Glutamatergic neuron (in vitro differentiated cells): ENCODE measurements at places on chromosomes 1 and 21. TPM values are rescaled to one million over a fixed set of nuclear protein-coding genes. Genes with fewer than 3 reads are reported as not detected.

- H3K36me3 ChIP-seq, result no peaks in the 10 kb centered on the region
- DNase-seq, result no peak
- no peaks in the 10 kb centered on the region for H3K4me1 ChIP-seq
- H3K4me3 ChIP-seq, result no peak overlapping the region
These were observed 8.0 kb upstream of the RLF start for GRCh38 chr1:40153073-40153770.

DNA sequence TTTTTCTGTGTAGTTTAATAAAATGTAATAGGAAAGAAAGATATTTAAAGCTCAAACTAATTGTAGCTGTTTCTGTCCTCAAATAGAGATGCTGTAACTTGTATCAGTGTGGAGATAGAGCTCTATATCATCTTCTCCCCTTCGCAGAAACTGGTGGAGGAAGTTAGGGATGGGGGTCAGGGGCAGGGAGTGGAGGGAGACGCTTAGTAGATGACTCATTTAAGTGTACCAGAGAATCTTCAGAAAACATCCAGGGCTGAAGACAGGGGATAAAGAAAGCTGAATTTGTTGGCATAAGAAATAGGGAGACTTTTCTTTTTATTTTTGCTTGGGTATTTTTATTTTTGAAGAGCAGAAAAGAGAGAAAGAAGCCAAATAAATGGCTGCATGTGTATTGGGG, 282.6 kb upstream of the DPYD start:
- H3K27ac ChIP-seq, result no peak overlapping the region
- no peak overlapping the region for H3K4me3 ChIP-seq
- no peak for DNase-seq
- no peaks in the 10 kb centered on the region for H3K36me3 ChIP-seq
- peaks cover 2% of the 10 kb centered on the region for H3K27me3 ChIP-seq
- no peaks in the 10 kb centered on the region for H3K4me1 ChIP-seq

GRCh38 chr1:152461544-152461943, 47.5 kb upstream of the CRNN start:
- no peaks in the 10 kb centered on the region for H3K36me3 ChIP-seq
- no peaks in the 10 kb centered on the region for H3K27me3 ChIP-seq
- H3K27ac ChIP-seq, result no peak overlapping the region
- DNase-seq, result peak; percentile 65
- no peaks in the 10 kb centered on the region for H3K4me1 ChIP-seq
- no peak overlapping the region for H3K4me3 ChIP-seq

GRCh38 chr1:238690415-238690814, 696.0 kb upstream of the CHRM3 start:
- H3K27me3 ChIP-seq, result peaks cover 6% of the 10 kb centered on the region
- no peak overlapping the region for H3K4me3 ChIP-seq
- no peaks in the 10 kb centered on the region for H3K4me1 ChIP-seq
- no peak overlapping the region for H3K27ac ChIP-seq
- no peaks in the 10 kb centered on the region for H3K36me3 ChIP-seq
- DNase-seq, result no peak

- peaks cover 35% of the 10 kb centered on the region for H3K4me1 ChIP-seq
- peak overlapping the region; percentile 71 for H3K4me3 ChIP-seq
- peaks cover 14% of the 10 kb centered on the region for H3K27me3 ChIP-seq
These were observed 829 bp downstream of the PEA15 start for GRCh38 chr1:160206036-160206389.

GRCh38 chr1:185400052-185400451, 83.0 kb upstream of the IVNS1ABP start:
- H3K4me1 ChIP-seq, result no peaks in the 10 kb centered on the region
- H3K4me3 ChIP-seq, result no peak overlapping the region
- peaks cover 2% of the 10 kb centered on the region for H3K27me3 ChIP-seq
- no peak overlapping the region for H3K27ac ChIP-seq

GRCh38 chr1:201739492-201740085, 89.4 kb upstream of the IPO9 start:
- DNase-seq, result peak; percentile 74
- H3K27ac ChIP-seq, result no peak overlapping the region
- H3K36me3 ChIP-seq, result no peaks in the 10 kb centered on the region
- peaks cover 43% of the 10 kb centered on the region for H3K4me1 ChIP-seq
- H3K27me3 ChIP-seq, result peaks cover 23% of the 10 kb centered on the region

GRCh38 chr1:197868751-197869489, 33.5 kb upstream of the C1orf53 start:
- no peak overlapping the region for H3K4me3 ChIP-seq
- DNase-seq, result no peak
- no peaks in the 10 kb centered on the region for H3K27me3 ChIP-seq
- peaks cover 6% of the 10 kb centered on the region for H3K36me3 ChIP-seq
- no peak overlapping the region for H3K27ac ChIP-seq

- no peak for DNase-seq
- H3K36me3 ChIP-seq, result no peaks in the 10 kb centered on the region
- peaks cover 5% of the 10 kb centered on the region for H3K4me1 ChIP-seq
These were observed 42.2 kb downstream of the KCNK1 start for GRCh38 chr1:233656032-233656635.

DNA sequence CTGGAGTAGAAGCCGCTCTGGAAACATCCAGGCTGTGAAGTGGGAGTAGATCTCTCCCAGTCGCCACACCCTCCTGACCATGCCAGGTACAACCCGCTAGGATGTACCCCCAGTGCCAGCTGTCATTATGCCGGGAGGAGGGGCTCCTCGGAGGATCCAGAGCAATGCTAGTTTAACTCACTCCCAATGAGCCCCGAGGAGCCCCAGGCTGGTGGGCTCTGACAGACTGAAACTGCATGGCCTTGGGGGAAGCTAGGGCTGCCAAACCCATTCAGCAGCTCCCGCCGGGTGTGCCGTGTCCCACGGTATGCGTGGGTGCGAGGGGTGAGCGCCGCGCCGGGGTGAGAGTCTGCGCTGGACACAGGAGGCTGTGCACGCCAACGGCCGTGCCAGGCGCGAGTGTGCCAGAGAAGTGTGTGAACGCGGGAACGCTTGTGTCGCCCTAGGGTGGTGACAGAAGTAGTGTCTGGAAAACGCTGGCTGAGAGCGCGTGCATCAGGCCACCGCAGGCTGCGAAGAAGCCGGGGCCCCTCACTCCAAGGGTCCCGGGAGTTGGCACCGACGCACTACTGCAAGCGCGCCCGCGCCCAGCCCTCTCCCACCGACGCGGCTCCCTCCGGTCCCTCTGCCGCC, 177.1 kb upstream of the EDN2 start:
- peak; percentile 34 for DNase-seq
- no peaks in the 10 kb centered on the region for H3K36me3 ChIP-seq
- H3K4me3 ChIP-seq, result peak overlapping the region; percentile 89
- no peak overlapping the region for H3K27ac ChIP-seq
- H3K4me1 ChIP-seq, result peaks cover 56% of the 10 kb centered on the region

GRCh38 chr1:179925922-179926849, 28.4 kb upstream of the CEP350 start:
- H3K36me3 ChIP-seq, result no peaks in the 10 kb centered on the region
- no peak overlapping the region for H3K4me3 ChIP-seq
- peaks cover 4% of the 10 kb centered on the region for H3K4me1 ChIP-seq
- no peaks in the 10 kb centered on the region for H3K27me3 ChIP-seq

- no peak overlapping the region for H3K27ac ChIP-seq
- no peaks in the 10 kb centered on the region for H3K36me3 ChIP-seq
- H3K4me1 ChIP-seq, result peaks cover 4% of the 10 kb centered on the region
- no peak for DNase-seq
- H3K27me3 ChIP-seq, result peaks cover 1% of the 10 kb centered on the region
These were observed 191.3 kb downstream of the CACNA1E start for GRCh38 chr1:181674617-181675016.

DNA sequence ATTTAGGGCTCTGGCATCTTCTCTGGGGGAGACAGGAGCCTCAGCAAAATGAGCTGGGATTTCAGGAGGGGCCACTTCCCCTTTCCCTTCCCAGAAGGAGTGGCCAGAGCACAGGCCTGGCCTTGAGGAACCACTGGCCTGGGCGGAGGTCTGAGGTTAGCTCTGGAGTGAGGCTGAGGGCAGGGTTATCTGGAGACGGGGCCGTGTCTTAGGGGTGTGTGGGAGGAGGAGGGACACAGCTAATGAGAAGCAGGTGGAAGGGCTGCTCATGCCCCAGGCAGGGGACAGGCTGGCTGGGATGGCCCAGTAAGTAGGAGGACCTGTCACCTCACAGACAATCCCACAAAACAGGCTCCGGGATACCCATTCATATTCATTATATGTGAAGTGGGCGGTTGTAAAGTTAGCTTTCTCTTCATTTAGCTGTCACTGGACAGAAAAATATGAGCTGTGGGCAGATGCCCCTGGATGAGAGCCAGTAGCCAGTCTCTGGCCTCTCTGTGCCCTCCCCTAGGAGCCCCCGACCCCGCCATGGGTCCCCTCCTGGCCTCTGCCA, 12.4 kb downstream of the ALX3 start:
- DNase-seq, result no peak
- H3K27me3 ChIP-seq, result peaks cover 7% of the 10 kb centered on the region
- no peak overlapping the region for H3K27ac ChIP-seq
- no peak overlapping the region for H3K4me3 ChIP-seq

- no peaks in the 10 kb centered on the region for H3K27me3 ChIP-seq
- DNase-seq, result no peak
- H3K27ac ChIP-seq, result no peak overlapping the region
- H3K4me3 ChIP-seq, result no peak overlapping the region
These were observed 380.6 kb upstream of the ZRANB2 start for GRCh38 chr1:71461416-71461815.

GRCh38 chr1:212542761-212543187, 65.8 kb upstream of the ATF3 start:
- no peaks in the 10 kb centered on the region for H3K27me3 ChIP-seq
- no peak for DNase-seq
- no peaks in the 10 kb centered on the region for H3K36me3 ChIP-seq

GRCh38 chr1:29497395-29498125, 261.2 kb downstream of the PTPRU start:
- H3K27ac ChIP-seq, result no peak overlapping the region
- DNase-seq, result no peak
- H3K27me3 ChIP-seq, result peaks cover 3% of the 10 kb centered on the region
- H3K36me3 ChIP-seq, result no peaks in the 10 kb centered on the region
- H3K4me3 ChIP-seq, result no peak overlapping the region

- H3K27ac ChIP-seq, result no peak overlapping the region
- no peak for DNase-seq
- H3K4me3 ChIP-seq, result no peak overlapping the region
- peaks cover 3% of the 10 kb centered on the region for H3K36me3 ChIP-seq
- peaks cover 15% of the 10 kb centered on the region for H3K4me1 ChIP-seq
- peaks cover 1% of the 10 kb centered on the region for H3K27me3 ChIP-seq
These were observed 70.8 kb downstream of the ST6GALNAC3 start for GRCh38 chr1:76145332-76145731.

DNA sequence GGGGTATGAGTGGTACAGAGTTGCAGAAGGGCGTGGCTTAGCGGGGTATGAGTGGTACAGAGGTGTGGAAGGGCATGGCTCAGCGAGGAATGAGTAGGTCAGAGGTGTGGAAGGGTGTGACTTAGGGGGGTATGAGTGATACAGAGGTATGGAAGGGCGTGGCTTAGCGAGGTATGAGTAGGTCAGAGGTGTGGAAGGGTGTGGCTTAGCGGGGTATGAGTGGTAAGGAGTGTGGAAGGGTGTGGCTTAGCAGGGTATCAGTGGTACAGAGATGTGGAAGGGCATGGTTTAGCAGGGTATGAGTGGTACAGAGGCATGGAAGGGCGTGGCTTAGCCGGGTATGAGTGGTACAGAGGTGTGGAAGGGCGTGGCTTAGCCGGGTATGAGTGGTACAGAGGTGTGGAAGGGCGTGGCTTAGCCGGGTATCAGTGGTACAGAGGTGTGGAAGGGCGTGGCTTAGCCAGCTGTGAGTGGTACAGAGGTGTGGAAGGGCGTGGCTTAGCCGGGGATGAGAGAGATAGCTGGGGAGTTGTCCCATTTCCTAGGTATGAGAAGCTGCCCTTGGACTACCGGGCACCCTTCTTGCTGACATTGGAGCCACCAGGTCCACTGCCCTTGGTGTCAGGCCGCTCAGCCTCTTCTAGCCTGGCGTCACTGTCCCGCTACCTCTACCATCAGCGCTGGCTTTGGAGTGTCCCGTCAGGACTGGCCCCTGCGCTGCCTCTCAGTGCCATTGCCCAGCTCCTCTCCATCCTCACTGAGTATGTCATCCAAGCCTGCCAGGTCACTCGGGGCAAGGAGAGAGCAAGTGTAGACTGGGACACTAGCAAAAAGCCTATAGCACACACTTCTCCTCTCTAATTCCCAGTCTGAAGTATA, 29.8 kb downstream of the HYI start:
- no peaks in the 10 kb centered on the region for H3K27me3 ChIP-seq
- H3K27ac ChIP-seq, result no peak overlapping the region
- DNase-seq, result no peak
- H3K4me1 ChIP-seq, result no peaks in the 10 kb centered on the region

- H3K4me3 ChIP-seq, result no peak overlapping the region
- H3K4me1 ChIP-seq, result no peaks in the 10 kb centered on the region
- no peak overlapping the region for H3K27ac ChIP-seq
- H3K36me3 ChIP-seq, result no peaks in the 10 kb centered on the region
- H3K27me3 ChIP-seq, result no peaks in the 10 kb centered on the region
These were observed 198.9 kb upstream of the UBE2U start for GRCh38 chr1:64004451-64005025.

DNA sequence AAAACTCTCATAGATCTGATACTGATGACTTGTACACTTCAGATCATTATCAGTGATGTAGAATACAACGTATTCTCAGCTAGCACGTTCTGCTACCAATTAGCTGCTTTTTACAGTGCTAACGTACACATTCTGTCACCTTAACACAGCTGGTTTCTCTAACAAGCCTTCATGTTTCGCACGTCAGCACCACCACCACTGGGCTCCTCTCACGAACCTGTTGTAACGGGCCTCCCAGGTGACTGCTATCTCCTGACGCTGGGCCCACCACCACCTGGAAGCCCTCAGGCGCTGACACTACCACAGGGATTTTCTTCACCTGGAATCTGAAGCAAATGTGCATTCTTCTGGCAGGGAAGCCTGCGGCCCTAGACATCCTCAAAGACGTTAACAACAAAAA, 19.8 kb downstream of the TOMM20 start:
- H3K27ac ChIP-seq, result peak overlapping the region; percentile 11
- H3K27me3 ChIP-seq, result peaks cover 3% of the 10 kb centered on the region
- H3K4me3 ChIP-seq, result no peak overlapping the region
- no peaks in the 10 kb centered on the region for H3K36me3 ChIP-seq
- H3K4me1 ChIP-seq, result peaks cover 7% of the 10 kb centered on the region

- peak; percentile 57 for DNase-seq
- H3K4me1 ChIP-seq, result peaks cover 2% of the 10 kb centered on the region
- peak overlapping the region; percentile 89 for H3K4me3 ChIP-seq
- peaks cover 9% of the 10 kb centered on the region for H3K36me3 ChIP-seq
- H3K27ac ChIP-seq, result peak overlapping the region; percentile 99
These were observed 506 bp downstream of the JUN start for GRCh38 chr1:58783090-58783992.

DNA sequence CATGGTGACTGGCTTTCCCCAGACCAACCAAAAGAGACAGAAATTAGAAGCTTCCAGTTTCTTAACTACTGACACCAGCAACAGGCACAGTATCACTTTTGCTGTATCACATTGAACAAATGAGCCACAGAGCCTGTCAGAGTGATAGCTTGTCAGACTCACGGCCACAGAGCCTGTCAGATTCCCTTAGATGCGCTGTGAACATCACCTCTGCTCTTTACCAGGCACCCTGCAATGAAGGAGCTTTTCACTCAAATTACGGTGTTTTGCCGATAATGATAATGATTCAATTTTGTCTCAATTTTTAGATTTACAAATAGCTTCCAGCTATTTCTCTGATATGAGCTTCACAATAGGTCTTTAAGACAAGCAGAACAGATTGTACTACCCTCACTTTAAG, 107.9 kb upstream of the GNG12 start:
- peaks cover 7% of the 10 kb centered on the region for H3K4me1 ChIP-seq
- H3K27ac ChIP-seq, result no peak overlapping the region
- H3K4me3 ChIP-seq, result no peak overlapping the region
- no peaks in the 10 kb centered on the region for H3K36me3 ChIP-seq
- no peak for DNase-seq

The NKAIN1 gene
- 263 TPM for total RNA-seq

The C4BPA gene
- not detected for total RNA-seq

The DIO1 gene
- total RNA-seq, result not detected

The CHI3L2 gene
- total RNA-seq, result not detected

The KCNK2 gene
- total RNA-seq, result not detected

The CAMK1G gene
- 2.0 TPM for total RNA-seq

The TBX19 gene
- 0.78 TPM for total RNA-seq
